ENCODE measurements at places on chromosomes 7 and 10. TPM values are rescaled to one million over a fixed set of nuclear protein-coding genes. Genes with fewer than 3 reads are reported as not detected.

DNA sequence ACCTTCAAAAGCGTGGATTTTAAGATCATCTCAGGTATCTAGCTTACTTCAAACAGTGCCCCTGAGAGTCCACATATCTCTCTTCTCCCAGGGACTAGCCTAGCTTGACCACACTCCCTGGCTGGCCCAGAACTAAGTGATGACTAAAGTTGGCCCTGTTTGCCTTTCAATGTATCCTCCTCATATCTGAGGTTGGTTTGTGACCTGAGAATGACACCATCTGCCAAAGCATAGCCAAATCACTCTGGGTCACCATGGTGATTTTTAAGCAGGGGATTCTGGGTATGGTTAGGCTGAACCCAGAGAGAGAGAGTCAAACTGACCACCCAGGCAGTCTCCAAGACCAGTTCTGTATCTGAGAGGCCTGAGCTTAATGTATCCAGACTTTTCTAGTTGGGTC is 16.2 kb downstream of the CNNM1 start:
- no peak for DNase-seq
- no peak overlapping the region for H3K4me3 ChIP-seq
- H3K4me1 ChIP-seq = no peaks in the 10 kb centered on the region

The SEMA3E gene
- total RNA-seq = 7.9 TPM

The CADPS2 gene
- total RNA-seq = 50.8 TPM

DNA sequence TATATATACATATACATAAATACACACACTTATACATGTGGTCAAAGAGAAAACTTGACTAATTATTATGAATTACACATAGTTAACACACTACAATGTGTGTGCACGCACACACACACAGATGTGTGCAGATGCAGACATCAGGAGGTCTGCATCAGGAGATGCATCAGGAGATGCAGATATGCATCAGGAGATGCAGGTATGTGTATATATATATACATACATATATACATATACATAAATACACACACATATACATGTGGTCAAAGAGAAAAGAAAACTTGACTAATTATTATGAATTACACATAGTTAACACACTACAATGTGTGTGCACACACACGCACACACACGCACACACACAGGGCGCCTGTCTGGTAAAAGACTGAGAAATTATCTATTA is 31.3 kb upstream of the MDFIC start:
- no peak overlapping the region for H3K4me3 ChIP-seq
- H3K4me1 ChIP-seq = no peaks in the 10 kb centered on the region
- no peak overlapping the region for H3K27ac ChIP-seq
- DNase-seq = no peak
- H3K27me3 ChIP-seq = no peaks in the 10 kb centered on the region

The ERVW-1 gene
- not detected for total RNA-seq

GRCh38 chr7:119931230-119931824 is 341.6 kb upstream of the KCND2 start:
- no peak for DNase-seq
- H3K27ac ChIP-seq = no peak overlapping the region
- no peaks in the 10 kb centered on the region for H3K36me3 ChIP-seq
- no peaks in the 10 kb centered on the region for H3K4me1 ChIP-seq
- H3K4me3 ChIP-seq = no peak overlapping the region

The PRPS1L1 gene
- not detected for total RNA-seq

- no peaks in the 10 kb centered on the region for H3K27me3 ChIP-seq
- no peaks in the 10 kb centered on the region for H3K4me1 ChIP-seq
- no peaks in the 10 kb centered on the region for H3K36me3 ChIP-seq
These were observed 101.0 kb upstream of the KCNMA1 start for GRCh38 chr10:77738496-77739158.

DNA sequence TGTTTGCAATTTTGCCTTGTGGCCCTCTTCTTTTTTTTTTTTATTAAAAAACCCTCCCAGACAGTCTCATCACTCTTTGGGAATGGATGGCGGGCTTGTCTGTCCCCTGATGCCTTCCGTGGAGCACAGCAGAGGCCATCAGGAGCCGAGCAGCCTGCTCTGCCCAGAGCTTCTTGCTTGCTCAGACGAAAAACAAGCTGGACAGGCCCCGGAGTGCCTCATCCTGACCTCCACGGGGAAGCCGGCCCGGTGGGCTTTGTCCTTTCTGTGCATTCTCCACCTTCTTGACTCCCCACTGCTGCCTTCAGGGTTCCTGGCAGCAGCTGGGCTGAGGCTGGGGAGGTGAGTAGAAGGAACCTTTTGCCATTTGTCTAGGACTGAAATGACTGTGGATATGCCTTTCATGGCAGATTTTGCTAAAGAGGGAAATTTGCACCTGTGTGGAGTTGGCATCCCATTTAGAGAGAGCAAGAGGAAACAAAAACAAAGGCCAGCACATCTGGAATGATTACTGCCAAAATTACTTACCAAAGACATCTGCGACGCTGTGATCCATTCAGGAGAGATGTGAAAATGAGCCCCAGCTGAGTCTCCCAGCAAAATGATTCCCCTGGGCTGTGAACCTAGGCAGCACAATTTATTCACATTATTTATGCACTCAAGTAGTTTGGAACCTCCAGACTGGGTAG is 108.3 kb downstream of the AOAH start:
- no peak overlapping the region for H3K4me3 ChIP-seq
- no peak overlapping the region for H3K27ac ChIP-seq
- no peaks in the 10 kb centered on the region for H3K27me3 ChIP-seq
- no peak for DNase-seq
- H3K36me3 ChIP-seq = no peaks in the 10 kb centered on the region

All from upper lobe of left lung (tissue), 6 donors.